ENCODE measurements at places on chromosomes 1 and 21.
A peak's percentile ranks its signal among the peaks of the same experiment; 100 is the strongest.

DNA sequence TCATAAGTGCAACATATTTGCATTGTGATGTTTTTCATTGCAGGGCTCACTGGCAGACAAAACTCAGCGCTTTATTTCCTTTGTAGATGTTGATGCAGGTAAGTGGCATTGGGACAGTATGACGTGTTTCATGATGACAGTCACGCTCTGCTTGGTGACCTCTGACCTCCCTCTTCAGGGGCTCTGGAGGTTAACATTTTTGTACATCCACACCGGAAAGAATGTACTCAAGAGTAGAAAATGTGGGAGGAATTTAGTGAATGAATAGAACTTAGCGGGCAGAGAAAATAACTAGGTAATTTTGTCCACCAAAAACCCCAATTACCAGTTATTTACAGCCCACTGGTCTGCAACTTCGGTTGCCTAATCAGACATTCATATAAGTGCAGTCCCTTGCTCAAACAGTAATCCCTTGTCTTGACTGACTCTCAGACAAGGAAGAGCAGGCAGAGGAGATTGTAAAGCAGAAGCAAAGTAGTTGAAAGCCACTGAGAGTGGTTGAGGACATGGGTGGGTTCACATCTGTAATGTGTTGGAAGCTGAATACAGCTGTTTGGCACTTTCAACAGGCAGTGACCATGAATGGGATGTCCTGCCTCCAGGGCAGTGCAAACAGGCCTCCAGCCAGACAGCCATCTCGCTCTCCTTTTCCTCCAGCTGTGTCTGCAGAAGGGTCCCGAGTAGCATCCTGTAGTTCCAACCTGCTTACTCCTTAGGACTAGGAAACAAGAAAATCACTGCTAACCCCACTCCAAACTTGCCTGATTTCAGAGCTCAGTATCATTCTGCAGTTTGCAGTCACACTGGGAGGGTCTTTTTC lies 188.9 kb downstream of the NRIP1 start:
- DNase-seq = no peak

- no peak for DNase-seq
Measured at GRCh38 chr1:32303358-32303757, 11.5 kb downstream of the HDAC1 start.

DNA sequence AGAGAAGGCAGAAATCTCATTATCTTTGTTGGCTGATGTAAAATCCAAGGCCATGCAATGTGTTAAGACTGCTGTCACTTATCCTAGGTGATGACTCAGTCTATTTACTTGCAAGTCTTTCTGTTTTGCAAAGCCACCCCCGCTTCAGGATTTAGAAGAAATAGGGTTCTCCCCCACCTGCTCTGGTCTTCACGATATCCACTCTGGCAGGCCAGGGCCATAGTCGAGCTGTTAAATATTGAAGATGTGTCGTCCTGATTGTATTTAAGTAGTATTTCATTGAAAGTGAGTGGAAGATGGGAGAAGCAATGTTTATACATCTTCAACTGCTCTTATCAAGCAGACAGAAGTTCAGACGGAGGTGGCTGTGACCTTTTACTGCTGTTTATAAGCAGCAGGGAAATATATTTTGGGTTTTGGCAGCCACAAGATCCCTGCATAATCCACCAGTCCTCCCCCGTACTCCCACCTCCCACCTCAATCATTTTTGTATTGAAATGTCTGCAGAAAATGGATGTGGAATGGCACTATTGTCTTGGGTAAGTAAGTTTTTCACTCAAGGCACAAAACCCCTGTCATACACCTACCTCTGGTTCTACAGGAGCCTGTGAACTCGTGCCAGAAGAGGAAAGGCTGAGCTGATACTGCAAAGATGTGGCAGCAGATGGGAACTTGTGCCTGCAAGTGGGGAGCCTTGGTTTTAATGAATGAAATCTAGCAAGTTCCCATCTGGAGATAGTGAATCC lies 117.4 kb downstream of the MRPS6 start:
- DNase-seq = no peak

DNA sequence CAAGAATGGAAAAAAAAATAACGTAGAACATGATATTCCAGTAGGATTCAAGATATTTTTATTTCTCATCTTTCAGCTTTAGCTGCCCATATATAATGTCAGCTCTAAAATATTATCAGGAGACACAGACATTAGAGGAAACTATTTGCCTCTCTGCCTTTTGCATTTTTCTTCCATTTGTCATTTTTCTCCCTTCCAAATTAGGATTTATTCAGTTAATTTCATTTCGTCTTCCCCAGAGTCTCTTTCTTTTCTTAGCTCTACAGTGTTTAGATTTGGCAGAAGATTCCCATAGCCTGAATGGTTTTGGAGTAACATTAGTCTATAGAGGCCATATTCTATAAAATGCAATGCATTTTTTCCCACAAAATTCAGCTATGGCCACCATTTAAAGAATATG lies 5.1 kb upstream of the ENAH start:
- DNase-seq = no peak

DNA sequence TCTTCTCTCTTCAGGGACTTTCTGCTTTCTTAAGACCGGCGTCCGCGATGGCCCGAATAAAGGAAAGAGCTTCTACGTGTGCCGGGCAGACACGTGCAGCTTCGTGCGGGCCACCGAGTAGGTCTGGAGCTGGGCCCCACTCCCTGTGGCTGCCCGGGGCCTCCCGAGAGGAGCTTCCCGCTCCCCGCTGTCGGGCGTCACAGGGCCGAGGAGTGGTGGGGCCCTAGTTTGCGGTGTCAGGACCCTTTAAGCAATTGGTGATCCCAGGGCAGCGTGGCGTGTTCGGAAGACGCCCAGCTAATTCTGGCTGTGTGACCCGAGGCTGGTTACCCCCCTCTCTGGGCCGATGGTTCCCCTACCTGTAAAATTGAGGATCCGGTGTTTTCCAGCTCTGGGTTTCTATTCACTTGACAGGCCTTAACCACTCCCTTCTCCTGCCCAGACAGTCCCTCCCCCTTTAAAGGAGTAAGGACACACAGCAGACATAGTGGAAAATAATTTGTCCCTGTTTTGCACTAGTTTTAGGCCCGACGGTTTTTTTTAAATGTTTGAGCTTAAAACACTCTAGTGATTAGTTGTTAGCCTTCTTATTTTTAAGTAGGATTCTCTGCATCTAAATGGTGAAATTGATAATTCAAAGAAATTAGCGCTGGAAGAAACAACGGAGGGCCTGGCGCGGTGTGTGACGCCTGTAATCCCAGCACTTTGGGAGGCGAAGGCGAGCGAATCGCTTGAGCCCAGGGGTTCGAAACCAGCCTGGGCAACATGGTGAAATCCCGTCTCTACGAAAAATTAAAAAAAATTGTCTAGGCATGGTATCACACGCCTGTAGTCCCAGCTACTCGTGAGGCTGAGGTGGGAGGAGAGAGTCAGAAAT lies 553 bp downstream of the TTF2 start:
- no peak for DNase-seq

- no peak for DNase-seq
Measured at GRCh38 chr1:231241750-231242149, 738 bp downstream of the GNPAT start.

DNA sequence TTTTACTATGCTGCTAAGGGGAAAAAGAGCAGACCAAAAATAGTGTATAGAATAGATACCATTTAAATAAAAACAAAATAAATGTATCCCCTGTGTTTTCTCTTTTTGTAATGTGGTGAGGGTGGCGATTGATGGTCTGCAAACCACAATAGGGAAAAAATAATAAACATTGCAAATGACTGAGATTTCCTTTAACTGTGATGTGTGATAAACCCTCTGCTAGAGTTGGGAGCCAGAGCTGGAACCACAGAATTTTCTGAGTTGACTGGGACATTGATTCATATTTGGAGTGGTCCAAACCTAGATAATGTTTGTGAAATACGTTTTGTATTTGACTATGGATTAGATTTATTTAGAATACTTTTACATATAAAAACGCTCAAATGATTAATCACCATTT lies 70.6 kb upstream of the PTGFR start:
- no peak for DNase-seq

DNA sequence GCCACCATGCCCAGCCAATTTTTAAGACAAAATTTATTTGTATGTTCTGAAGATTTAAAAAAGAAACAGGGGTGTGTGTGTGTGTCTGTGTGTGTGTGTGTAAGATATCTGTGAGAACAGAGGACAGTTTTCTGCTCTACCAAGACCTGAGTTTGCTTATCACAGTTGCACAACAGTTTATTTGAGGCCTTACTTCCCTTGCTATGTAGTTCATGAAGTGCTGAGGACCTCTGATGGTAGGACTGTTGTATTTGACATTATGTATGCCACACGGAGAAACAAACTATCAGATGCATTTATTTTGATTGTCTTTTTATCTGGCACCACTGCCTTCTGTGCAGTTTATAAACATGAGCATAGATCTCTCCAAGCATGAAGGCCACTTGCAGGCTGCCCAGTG lies 355.2 kb downstream of the PBX1 start:
- no peak for DNase-seq

DNA sequence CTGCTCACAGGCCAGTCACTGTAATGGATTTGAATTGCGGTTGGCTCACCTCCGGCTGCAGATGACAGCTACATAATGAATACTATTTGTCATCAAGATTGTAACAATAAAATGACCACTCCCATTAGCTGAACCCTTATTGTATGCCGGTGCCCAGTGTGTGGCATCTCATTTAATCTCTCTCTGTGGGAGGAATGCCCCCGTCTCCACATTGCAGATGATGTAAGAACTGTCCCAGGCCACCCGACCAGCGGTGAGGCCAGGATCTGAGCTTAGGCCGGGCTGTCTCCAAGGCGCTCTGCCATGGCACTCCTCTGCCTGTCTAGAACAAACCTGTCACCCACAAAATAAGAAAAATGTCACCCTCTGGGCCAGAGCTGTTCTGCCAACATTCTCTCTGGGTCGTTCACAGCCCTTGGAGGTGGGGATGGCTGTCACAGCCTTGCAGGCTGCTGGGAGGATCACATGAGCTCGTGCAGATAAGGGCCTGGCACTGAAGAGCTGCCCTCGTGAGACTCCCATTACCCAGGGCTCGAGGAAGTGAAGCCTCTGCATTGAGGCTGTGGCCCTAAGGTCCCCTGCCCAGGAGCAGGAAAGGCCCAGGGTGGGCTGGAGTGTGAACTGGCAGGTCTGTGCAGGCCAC lies 52.7 kb downstream of the ECE1 start:
- peak; percentile 53 for DNase-seq

GRCh38 chr1:9719978-9720722 lies 68.6 kb downstream of the PIK3CD start:
- no peak for DNase-seq

GRCh38 chr1:162000053-162000420 lies 23.6 kb downstream of the OLFML2B start:
- no peak for DNase-seq

- no peak for DNase-seq
Measured at GRCh38 chr1:2906085-2906484, 104.6 kb upstream of the TTC34 start.

- DNase-seq = no peak
Measured at GRCh38 chr1:107262467-107263286, 121.8 kb downstream of the NTNG1 start.

GRCh38 chr1:146035048-146035423 lies 13.5 kb upstream of the HJV start:
- DNase-seq = no peak

DNA sequence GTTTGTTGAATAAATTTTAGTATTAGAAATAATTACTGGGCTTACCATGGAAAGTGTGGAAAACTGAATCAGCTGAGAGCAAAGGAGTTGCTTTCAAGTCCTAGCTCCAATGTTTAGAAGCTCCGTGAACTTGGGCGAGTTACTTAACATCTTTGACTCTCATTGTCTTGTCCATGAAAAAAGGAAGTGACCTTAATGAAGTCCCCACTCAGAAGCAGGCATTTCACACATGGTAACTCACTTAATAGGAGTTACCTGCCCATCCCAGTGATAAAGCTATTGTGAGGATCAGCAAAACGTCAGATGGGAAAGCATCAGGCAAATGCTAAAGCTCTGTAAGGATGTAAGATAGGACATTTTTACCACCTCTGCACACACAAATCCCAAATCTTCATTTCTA lies 34.0 kb upstream of the GADD45A start:
- no peak for DNase-seq

DNA sequence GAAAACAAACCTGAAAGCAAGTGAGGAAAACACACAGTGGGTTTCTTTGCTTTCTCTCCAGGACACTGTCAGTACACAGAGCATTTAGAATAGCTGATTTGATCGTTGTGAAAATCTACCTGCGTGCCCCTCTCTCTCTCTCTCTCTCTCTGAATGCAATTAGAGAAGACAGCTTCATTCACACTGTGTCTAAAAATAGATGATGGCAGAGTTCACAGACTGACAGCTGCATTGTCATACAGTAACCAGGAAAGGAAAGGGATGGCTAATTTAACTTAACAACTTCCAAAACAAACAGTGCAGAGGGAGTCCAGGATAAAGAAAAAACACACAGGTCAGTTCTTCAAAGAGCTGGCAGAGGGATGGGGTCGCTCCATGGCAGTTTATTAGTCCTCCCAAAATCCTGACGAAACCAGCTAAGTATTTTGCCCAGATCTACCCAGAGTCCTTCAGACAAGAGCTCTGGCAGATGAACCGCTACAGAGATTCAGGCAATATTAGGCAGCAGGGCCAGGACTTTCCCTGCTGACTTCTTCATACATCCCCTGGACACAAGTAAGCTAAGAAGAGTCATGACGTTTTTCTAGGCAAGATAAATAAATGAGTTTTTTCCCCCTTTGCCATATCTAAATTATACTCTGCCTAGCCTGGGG lies 58.9 kb downstream of the WLS start:
- no peak for DNase-seq

DNA sequence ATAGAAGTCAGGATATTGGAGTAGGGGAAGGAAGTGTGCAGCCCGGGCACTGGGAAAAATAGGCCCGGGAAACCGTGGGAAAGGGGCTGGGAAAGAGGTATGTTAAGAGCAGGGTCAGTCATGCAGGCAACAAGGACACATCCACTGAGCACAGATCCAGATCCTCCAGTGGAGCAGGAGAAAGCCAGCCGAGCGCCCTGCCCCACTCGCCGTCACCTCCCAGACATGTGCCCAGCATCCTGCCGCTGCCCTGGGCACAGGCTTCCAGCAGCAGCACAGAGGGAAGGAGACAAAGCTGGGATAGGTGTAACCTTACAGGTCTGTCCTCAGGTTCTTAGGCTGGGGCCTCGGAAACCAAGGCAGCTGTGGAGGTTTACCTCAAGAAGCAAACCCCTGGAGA lies 64.2 kb downstream of the FAM163A start:
- no peak for DNase-seq
